Effector CD8-positive, alpha-beta T cell (primary cell): ENCODE measurements at places on chromosomes 7 and 10.

GRCh38 chr10:2895594-2896196, 171.7 kb upstream of the PFKP start:
- no peak for DNase-seq

GRCh38 chr7:50308203-50308531, 3.7 kb downstream of the IKZF1 start:
- no peak for DNase-seq

DNA sequence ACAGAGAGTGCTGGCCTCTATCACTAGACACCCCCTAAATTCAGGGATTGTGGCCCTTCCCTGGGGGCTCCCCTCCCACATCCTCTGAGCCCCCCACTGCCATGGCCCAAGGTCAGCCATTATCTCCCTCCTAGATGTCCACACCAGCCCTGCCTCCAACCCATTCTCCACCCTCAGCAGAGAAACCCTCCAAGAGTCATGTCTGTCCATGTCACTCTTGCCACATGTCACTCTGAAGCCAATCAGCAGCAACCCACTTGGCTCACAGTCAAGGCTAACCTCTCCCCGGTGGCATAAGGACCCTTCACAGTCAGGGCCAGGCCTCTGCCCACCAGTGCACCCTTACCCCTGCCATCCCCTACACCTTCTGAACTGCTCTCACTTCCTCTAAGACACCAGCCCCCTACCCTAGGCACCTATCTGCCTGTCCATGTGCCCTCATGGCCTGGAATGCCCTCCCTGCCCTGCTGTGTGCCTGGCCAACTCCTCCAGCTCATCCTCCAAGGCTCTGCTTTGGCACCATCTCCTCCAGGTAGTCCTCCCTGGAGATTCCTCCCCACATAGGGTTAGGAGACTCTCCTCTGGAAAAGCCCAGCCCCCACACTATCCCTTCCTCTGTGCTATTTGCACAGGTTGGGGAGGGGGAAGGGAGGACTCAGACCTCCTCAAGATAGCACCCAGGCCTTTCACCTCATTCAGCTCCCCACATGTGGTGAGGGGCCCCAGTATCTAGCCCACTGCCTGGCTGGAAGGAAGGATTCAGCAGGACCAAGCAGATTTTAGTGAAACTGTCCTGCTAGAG, 83.7 kb downstream of the GRID1 start:
- no peak for DNase-seq

DNA sequence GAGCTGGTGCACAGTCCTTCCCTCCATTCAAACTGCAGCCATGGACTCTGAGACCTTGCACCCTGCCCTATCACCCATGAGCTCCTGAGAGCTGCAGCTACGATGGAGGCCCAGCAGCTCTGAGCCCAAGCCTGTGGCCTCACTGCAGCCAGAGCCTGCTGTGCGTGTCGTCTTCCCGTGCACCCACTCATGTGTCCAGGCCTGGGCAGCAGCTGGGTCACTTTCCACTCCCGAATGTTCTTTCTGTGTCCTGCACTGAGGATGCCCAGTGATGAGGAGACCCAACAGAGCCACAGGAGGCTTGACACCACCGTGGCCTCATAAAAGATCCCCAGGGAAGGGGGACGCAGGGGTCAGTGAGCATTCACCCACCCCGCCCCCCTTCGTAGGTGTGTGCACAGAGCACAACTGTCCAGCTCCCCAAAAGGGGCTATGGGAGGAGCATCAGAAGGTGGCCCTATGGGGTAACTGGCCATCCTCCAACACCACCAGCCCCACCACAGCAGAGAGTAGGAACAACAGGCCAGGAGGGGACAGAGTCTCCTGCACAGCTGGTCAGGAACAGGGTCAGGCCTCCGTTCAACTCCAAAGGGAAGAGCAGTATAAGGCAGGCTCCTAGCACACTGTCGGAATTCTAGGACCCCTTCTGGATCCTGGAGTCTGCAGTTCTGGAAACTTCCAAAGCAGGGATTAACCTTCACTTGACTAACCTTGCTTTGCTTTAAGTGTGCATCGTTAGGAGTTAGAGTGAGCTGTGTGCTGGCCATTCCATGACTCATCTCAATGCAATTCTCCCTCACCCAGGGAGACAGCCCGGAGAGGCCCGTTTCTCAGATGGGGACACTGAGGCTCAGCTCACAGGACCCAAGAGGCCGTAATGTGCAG, 52.6 kb downstream of the RASGEF1A start:
- DNase-seq: no peak

DNA sequence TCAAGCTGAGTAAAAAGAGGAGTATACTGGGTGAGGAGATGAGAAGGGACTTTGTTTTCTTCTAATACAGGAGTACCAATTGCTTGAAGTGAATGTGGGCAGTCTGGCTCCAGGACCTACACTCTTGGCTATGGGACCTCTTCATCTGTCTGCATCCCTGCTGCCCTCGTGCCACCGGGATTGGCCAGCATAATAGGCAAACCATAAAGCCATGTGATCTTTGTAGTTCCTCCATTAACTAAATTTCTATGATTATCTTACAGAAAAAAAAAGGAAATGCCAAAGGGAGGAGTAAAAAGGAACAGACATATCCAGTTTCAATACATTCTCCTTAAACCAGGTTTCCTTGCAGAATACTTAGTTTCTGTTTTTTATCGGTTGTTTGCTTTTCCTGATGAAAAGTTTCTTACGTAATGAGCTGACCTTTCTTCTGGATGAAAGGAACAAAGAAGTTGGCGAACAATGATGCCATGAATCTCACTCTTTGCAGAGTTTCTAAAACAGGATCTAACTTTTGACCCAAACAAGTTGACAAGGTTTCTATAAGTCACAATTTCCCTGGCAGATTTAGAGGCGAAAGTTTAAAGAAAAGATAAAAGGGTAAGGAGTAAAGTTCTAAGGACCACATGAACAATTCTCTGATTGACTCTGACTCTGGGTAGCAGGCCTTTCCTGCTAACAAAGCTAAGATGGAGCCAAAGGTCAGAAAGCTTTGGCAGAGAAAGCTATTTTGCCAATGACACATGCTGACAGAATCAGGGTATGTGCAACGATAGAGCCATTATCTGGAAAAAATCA, 54.1 kb downstream of the LAMB1 start:
- no peak for DNase-seq

- no peak for DNase-seq
Observed at GRCh38 chr7:41837916-41838315, 135.0 kb upstream of the INHBA start.

- DNase-seq: no peak
Observed at GRCh38 chr7:108328174-108328651, 128.0 kb downstream of the NRCAM start.

- no peak for DNase-seq
Observed at GRCh38 chr7:97064972-97065587, 40.4 kb upstream of the DLX5 start.

DNA sequence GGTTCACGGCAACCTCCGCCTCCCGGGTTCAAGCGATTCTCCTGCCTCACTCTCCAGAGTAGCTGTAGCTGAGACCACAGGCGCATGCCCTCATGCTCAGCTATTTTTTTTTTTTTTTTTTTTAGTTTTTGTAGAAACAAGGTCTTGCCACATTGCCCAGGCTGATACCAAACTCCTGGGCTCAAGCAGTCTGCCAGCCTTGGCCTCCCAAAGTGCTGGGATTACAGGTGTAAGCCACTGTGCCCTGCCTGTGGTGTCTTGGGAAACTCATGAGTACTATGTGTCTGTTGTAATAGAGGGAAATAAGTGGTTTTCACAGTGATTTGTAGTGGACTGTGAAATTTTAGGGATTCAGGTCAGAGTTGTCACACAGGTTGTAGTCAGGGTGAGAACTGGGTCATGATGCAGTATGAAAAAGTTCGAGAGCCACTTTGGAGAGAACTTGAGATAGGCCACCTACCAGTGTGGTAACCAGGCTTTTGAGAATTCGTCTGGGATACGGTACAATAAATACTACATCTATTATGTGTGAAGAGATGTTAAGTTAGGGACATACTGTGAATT, 30.4 kb downstream of the SIRT1 start:
- no peak for DNase-seq

DNA sequence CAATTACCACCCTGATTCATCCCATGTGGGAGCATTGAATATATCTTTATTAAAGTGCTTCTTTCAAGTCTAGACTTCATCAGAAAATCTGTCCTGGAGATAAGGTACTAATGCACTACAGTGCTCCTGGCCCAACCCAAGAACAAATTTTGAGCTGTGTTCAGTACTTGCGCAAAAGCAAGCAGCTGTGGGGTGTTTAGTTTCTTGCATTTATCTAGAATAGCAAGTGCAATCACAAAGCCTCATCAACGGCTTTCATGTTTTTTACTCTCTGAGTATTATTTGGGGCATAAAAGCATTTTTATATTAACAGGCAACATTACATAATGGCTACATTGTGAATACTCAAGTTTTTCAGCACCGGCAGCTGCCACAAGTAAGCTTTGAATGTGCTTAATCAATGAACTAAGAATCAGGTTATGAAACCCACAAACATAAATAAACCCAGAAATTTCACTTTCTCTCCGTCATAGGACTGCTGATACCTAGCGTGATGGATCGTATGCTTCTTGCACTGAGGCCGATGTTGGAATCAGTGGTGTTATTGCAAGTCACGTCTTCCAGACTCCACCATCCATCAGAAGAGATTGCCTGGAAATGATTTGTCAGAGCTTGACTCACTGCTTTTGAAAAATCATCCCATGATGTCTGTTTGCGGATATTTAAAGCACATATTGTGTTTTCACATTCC, 113.1 kb downstream of the CTTNBP2 start:
- DNase-seq: no peak

- DNase-seq: no peak
Observed at GRCh38 chr7:5284304-5285281, 1.9 kb downstream of the SLC29A4 start.

- no peak for DNase-seq
Observed at GRCh38 chr10:88523739-88524400, 59.2 kb downstream of the RNLS start.

DNA sequence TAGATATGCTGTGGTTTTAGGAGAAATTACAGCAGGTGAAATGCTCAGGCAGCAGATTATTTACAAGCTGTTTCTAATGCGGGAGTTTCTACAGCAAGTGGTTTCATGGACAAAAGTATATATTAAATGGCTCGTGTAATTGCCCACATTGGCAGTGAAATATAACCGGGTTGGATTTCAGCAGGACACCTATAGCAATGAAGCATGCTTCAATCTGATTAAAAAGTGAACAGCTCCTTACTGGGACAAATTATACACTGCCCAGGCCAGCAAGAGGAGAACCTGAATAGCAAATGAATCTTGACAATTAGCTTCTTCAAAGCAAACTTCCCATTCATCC, 35.2 kb upstream of the LYZL1 start:
- DNase-seq: no peak

GRCh38 chr10:97836446-97836845, 13.2 kb upstream of the GOLGA7B start:
- no peak for DNase-seq

- DNase-seq: no peak
Observed at GRCh38 chr7:34747176-34747781, 89.3 kb downstream of the NPSR1 start.

DNA sequence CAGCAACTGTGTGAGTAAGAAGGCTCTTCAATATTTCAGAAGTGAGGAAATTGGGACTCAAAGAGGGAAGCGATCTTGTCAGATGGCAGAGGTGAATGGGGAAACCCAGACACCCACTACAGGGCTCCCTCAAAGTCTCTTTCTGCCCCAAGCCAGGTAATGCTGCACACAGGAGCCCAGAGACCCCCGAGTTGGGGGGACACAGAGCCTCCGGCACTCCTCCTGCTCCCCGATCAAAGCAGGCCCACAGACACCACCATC, 139.4 kb downstream of the TNS3 start:
- DNase-seq: no peak

DNA sequence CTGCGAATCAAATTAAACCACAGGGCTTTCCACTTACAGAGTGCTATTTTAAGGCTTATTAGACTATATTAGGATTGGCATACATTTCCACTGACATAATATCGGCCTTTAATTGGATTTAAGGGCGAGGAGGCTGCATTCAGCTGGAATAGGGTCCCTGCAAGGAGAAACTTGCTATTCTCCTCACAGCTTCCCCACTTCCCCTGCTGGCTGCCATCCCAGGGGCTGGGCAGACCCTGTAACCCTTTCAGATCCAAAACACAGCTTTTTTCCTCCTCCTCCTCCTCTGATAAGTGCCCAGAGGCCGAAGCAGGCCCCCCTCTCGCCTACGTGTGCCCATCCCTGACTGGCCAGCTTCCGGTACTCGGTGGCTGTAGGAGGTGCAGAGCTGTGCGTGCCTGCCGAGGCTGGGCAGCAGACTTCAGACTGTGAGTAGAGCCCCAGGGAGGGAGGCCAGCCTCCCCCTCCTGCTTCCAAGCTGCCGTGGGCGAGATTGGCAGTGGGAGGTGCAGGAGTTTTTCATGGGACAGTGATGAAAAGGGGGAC, 224.2 kb downstream of the PLXNA4 start:
- DNase-seq: no peak

- DNase-seq: no peak
Observed at GRCh38 chr7:50826371-50827172, 43.9 kb upstream of the GRB10 start.

GRCh38 chr7:82471351-82472020, 27.9 kb upstream of the CACNA2D1 start:
- no peak for DNase-seq

DNA sequence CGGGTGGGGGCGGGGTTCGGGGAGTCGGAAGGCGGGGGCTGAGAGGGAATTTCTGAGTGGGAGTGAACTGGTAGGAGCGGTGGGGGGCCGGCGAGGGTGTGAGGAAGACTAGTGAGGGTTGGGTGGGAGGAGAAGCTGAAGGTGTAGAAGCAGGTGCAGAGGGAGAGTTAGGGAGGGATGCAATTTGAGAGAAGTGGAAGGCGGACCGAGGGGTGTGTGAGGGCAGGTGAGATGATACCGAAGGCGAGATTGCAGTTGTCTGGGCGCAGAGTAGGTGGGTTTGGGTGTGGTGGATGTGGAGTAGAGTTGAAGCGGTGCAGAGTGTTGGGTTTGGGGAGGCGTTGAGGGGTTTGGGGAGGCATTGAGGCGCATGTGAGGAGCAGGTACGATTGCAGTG, 643 bp downstream of the KAT6B start:
- DNase-seq: no peak

- no peak for DNase-seq
Observed at GRCh38 chr7:44486693-44487092, 3.8 kb downstream of the NUDCD3 start.

GRCh38 chr10:24866604-24867583, 85.5 kb downstream of the PRTFDC1 start:
- no peak for DNase-seq

DNA sequence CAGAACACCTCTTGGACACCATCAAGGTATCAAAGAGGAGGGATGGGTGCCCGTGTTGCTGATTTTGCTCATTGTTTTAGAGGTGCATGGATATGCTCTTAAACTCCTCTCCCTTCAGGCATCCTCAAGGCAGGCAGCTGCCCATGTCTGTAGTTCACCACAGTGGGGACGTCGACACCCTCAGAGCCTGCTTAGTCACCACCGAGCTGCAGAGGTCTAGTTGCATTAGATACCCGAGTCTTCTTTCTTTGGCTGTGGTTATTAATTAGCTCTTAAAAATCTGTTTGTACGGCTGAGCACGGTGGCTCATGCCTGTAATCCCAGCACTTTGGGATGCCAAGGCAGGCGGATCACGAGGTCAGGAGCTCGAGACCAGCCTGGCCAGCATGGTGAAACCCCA, 24.7 kb upstream of the TSPAN13 start:
- no peak for DNase-seq
